Caco-2 (cell line): ENCODE measurements at places on chromosomes 2 and 18. TPM values are rescaled to one million over a fixed set of nuclear protein-coding genes. Genes with fewer than 3 reads are reported as not detected.

The TMEM169 gene
- 1.1 and 1.3 TPM in 2 replicates for total RNA-seq

The IL37 gene
- 0.44 TPM in 1 of 2 replicates, not detected in the other for total RNA-seq

The TAF4B gene
- 2.5 and 2.6 TPM in 2 replicates for total RNA-seq

The KCNK3 gene
- total RNA-seq = 0.09 and 0.36 TPM in 2 replicates

The ABCG5 gene
- total RNA-seq = not detected in 2 replicates

The RNF152 gene
- total RNA-seq = 2.1 and 2.4 TPM in 2 replicates
